ENCODE measurements at places on chromosomes 16 and 17. TPM values are rescaled to one million over a fixed set of nuclear protein-coding genes. Genes with fewer than 3 reads are reported as not detected.

The KRT13 gene
- 112 TPM for total RNA-seq

The CTF1 gene
- total RNA-seq = 0.26 TPM

The DNAAF8 gene
- total RNA-seq = under 0.01 TPM

The PRSS27 gene
- total RNA-seq = 4.5 TPM

The OR1A1 gene
- total RNA-seq = not detected

The WIPF2 gene
- 6.3 TPM for total RNA-seq

The SCNN1B gene
- 5.8 TPM for total RNA-seq

The NPIPB8 gene
- total RNA-seq = not detected

The RHBDL1 gene
- total RNA-seq = 14.0 TPM

The NACA2 gene
- total RNA-seq = not detected

The BCAR1 gene
- 32.5 TPM for total RNA-seq

The ABCC11 gene
- 0.26 TPM for total RNA-seq

The CDRT15L2 gene
- total RNA-seq = not detected

The IGF2BP1 gene
- not detected for total RNA-seq

The TP53TG3 gene
- not detected for total RNA-seq

The GRB7 gene
- total RNA-seq = 9.0 TPM

The ADORA2B gene
- total RNA-seq = 26.2 TPM

The KRT36 gene
- total RNA-seq = under 0.01 TPM

The DHX40 gene
- total RNA-seq = 29.3 TPM

The SLC16A13 gene
- 0.26 TPM for total RNA-seq

The SMIM36 gene
- total RNA-seq = not detected
